ENCODE measurements at places on chromosomes 2 and 18.

- DNase-seq = peak; percentile 71
Measured at GRCh38 chr2:150169237-150169629, 318.2 kb downstream of the RND3 start.

DNA sequence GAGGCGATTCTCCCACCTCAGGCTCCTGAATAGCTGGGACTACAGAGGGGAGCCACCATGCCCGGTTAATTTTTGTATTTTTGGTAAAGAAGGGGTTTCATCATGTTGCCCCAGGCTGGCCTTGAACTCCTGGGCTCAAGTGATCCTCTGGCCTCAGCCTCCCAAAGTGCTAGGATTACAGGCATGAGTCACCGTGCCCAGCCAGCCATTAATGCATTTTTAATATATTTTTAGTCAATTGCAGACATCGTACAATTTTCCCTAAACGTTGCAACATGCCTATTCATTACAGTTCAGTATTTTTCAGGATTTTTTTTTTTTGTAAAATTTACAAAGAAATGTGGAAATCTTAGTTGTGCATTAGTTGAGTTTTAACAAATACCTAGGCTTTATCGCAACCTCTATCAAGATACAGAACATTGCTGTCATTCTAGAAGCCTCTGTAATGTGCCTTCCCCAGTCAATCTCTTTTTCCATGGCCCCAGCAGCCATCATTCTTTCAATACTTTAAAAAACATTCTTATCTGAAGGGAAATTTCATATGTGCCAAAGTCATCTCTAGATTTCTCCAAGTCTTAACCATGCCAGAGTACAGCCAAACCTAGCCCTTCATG lies 14.7 kb downstream of the NABP1 start:
- DNase-seq = peak; percentile 47

DNA sequence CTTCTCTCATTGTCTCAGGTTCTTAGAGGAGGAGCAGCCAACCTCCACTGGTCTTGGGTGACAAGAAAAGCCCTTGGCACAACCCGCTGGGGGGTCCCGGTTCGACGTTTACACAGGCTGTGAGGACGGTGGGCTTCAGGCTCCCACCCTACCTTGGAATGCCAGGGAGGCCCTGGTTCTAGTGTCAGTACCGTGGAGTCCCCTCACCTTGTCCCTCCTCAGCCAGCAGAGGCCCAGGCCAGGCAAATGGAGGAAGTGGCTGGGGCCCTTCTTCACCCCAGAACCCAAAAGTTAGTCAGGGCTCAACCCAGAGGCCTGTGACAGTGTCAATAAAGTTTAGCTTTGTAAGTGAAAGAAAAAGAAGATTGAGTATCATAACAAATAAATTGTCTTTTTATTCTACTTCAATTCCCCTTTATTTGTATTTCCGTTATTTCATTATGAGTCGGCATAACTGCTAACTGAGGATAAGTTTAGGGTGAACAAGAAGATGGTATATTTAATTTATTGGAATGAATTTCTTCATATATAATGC lies 62.6 kb upstream of the ZSWIM2 start:
- no peak for DNase-seq

DNA sequence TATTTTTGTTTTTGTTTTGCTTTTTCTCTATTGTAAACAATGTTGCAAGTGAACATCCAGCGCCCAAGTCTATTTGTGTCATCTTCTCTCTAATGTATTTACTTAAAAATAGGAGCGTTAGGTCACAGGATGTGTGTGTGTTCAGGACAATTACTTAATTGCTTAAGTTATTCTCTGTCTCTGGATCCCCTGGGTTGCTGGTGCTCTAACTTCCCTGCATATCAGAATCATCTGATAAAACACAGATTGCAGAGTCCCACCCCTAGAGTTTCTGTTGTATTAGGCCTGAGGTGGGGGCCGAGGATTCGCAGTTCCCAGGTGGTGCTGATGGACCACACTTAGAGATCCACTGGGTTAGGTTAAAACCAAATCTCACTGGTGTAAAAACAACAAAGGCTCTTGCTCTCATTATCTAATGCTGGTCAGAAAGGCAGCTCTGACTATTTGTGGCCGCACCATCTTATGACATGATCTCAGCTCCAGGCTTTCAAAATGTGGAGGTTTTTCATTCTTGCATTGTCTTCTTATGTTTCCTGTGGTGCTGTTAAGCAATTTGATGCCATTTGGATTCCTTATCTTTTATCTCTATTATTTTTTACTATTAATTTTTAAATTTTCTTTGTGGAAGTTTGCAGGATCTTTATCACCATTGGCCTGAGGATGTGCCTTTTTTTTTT lies 87.7 kb downstream of the CLIP4 start:
- no peak for DNase-seq

GRCh38 chr2:190465060-190465459 lies 56.9 kb downstream of the MFSD6 start:
- no peak for DNase-seq

DNA sequence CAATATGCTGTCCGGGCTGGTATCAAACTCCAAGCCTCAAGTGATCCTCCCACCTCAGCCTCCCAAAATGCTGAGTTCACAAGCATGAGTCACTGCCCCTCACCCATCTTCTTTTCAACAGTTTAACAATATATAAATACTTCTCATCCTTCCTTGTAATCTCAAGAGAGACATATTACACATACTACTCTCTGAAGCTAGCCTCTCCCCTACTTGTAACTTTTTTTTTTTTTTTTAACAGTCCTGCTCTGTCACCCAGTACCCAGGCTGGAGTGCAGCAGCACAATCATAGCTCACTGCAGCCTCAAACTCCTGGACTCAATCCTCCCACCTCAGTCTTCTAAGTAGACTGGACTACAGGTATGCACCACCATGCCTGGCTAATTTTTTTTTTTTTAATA lies 5.7 kb downstream of the GFPT1 start:
- DNase-seq = peak; percentile 87

- DNase-seq = no peak
Measured at GRCh38 chr2:112150851-112151250, 12.7 kb downstream of the FBLN7 start.

DNA sequence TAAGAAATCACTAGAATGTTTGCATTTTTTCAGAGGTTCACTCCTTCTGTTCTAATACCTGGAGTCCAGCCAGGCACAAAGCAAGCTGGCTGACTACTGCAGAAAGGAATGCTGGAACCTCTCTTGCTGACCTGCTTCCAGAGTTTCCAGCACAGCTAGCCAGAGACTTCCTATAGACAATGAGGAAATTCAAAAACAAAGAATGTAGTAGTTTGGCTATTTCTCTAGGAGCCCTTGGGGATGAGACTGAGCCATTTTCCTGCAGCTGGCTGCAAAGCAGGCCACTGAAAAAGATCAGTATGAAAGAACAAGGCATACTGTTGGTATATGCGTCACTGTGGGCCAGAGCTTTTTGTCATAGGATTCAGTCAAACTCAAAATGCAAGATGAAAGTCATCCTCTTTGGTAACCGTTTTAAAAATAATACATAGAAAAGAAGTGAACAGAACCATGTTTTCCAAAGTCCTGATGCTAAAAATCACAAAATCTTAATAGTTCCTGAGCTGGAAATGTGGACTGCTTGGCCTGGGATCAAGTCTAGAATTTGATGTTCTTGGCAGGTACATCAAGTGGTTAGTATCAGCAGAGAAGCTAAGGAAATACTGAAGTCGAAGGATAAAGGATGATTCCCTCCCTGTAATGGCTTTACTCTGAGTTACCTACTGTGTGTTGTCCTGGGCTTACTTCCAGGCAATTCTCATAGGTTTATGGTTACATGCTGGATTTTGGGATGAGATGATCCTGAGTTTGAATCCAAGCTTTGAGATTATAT lies 9.0 kb upstream of the DSEL start:
- peak; percentile 99 for DNase-seq

DNA sequence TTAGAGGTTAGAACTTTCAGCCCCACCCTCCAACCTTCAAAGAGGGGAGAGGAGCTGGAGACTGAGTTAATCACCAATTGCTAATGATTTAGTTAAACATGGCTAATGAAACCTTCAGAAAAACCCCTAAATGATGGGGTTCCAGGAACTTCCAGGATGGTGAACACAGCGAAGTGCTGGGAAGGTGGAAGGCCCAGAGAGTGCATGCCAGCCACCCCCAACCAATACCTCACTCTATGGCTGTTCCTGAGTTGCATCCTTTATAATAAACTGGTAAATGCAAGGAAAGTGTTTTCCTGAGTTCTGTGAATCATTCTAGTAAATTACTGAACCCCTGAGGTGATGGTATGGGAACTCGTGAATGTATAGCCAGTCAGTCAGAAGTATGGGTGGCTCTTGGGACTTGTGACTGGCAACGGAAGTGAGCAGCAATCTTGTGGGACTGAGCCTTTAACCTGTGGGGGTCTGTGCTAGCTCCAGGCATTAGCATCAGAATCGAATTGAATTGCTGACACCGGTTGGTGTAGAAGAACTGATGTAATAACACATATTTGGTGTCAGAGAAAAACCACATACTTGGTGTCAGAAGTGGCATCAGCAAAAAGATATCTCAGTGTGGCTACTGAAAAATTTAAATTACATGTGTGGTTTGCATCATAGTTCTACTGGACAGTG lies 37.4 kb downstream of the NPHP1 start:
- DNase-seq = no peak

DNA sequence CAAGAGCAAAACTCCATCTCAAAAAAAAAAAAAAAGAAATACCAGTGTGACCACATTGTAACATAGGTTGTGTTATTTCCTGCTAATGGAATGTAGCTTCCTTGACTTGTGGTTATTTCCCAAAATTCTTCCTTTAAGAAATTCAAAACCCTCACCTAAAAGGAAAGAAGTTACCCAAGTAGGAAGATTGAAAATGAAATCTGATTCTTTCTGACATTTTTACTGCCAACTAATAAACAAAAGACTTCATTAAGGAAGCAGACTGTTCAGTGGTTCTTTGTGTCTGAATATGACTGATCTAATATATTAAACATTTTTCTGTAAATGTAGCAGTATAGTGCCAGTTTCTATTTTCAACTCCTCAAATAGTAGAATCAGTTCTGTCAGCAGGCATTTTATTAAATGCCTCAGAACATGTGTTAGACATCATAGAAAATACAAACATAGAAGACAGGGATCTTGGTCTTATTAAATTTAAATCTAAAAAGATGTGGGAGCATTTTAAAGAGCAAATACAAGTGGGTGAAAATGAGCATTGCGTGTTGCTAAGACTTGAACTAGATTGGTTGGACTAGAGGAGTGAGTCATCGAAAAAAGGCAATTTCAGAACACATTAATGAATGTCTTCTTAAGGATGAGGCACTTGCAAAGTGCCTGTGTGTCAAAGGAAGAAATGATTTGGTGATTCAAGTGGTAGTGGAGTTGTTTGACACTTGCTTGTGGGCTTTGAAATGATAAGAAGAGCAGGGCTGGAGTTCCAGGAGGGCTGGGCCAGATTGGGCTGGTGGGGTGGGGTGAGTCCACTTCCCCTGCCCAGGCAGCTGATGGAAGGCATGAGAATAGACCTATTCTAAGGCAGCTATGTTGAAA lies 53.4 kb downstream of the PKP4 start:
- DNase-seq = peak; percentile 67

DNA sequence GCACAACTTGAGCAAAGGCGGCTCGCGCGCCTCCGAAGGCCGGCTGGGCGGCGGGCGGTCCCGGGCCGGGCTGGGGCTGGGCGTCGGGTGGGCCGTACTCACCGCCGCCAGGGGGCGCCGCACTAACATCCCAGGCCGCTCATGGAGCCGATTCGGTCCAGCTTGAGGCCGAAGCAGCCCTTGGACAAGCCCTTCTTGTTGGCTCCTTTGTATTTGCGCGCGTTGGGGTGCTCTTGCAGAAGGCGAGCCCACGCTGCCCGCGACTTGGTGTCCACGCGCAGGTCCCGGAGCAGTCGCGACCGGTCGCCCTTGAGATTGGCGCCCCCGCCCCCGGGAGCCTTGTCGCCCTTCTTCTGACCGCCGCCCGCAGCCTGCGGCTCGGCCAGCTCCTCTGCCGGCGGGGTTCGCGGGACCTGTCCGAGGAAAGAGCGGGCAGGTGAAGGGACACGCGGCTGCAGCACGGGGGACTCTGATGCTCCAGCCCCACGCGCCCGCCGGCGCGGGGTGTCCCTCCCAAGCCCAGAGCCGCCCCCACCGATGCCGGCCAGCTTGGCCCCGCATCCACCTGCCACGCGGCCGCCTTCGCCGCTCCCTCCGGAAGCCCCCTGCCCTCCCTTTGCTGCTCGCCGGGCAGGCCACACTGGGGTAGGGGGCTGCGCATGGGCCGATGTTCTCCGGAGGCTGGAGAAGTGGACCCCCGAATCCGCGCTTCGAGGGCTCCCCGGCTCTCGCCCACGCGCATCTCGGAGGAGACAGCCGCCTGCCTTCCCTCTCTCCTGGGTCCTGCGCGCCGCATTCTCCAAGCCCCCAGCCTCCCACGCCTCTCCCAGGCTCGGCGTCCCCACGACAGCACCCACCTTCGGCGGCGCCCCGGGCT lies 655 bp downstream of the NPPC start:
- DNase-seq = peak; percentile 86

GRCh38 chr2:4976407-4976806 lies 715.8 kb upstream of the SOX11 start:
- DNase-seq = no peak

DNA sequence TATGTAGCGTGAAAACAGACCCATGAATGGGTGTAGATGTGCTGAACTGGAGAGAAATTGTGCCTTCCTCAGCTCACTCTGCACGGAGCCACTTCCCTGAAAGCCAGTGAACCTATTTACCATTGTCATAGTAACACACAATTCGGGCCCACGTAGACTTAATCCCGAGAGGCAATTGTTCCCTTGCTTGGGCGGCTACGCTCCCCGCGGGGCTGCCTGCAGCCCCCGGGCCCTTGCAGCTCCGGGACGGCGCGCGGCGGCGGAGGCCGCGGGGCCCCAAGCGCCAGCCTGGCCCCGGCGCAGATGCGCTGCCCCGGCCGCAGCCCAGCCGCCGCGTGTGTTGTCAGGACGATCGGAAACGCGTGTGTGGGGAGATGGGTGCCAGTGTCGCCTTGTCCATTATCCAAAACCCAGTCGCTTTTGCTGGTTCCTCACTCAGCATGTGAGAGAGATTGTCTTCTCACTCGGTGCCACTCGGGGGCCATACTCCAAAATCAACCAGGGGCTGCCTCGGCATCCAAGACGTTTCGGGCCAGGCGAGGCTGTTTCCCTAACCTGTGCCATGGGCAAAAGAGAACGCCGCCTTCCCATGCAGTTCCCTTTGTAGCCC lies 17.9 kb upstream of the LRRTM1 start:
- DNase-seq = no peak
